ENCODE measurements at places on chromosomes 5 and 9. TPM values are rescaled to one million over a fixed set of nuclear protein-coding genes. Genes with fewer than 3 reads are reported as not detected.

DNA sequence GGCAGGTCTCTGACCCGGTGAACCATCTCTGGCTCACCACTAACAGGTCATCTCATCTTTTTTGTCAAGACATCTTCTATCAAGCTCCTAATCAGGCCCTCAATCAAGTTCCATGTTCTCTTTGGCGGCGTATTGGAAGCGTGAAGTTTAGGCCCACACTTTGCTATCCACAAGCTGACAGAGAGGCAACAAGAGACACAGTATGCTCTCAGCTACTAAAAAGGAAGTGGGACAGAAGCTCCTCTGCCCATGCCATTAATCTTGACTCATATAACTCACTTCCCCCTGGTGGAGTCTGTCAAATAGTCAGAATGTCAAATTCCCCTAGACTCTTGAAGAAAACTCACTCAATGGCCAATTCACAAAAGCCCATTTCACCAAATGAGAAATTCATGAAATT is 77.6 kb upstream of the TMC1 start:
- peaks cover 6% of the 10 kb centered on the region for H3K4me1 ChIP-seq
- no peak overlapping the region for H3K4me3 ChIP-seq
- no peaks in the 10 kb centered on the region for H3K27me3 ChIP-seq
- DNase-seq = no peak
- no peaks in the 10 kb centered on the region for H3K36me3 ChIP-seq
- H3K27ac ChIP-seq = no peak overlapping the region

GRCh38 chr9:91116211-91116610 is 245.5 kb downstream of the AUH start:
- no peaks in the 10 kb centered on the region for H3K36me3 ChIP-seq
- H3K4me1 ChIP-seq = peaks cover 24% of the 10 kb centered on the region
- no peak overlapping the region for H3K4me3 ChIP-seq

The OR1Q1 gene
- polyA plus RNA-seq = 0.07 TPM

The FIBCD1 gene
- polyA plus RNA-seq = 0.55 TPM

- no peaks in the 10 kb centered on the region for H3K27me3 ChIP-seq
- no peak overlapping the region for H3K4me3 ChIP-seq
- H3K27ac ChIP-seq = no peak overlapping the region
- H3K4me1 ChIP-seq = no peaks in the 10 kb centered on the region
These were observed 99.4 kb upstream of the CTNND2 start for GRCh38 chr5:12003680-12004079.

GRCh38 chr5:115548683-115549082 is 4.1 kb upstream of the FEM1C start:
- H3K36me3 ChIP-seq = no peaks in the 10 kb centered on the region
- no peak overlapping the region for H3K4me3 ChIP-seq
- H3K27me3 ChIP-seq = no peaks in the 10 kb centered on the region
- no peak overlapping the region for H3K27ac ChIP-seq
- H3K4me1 ChIP-seq = peaks cover 13% of the 10 kb centered on the region
- no peak for DNase-seq

DNA sequence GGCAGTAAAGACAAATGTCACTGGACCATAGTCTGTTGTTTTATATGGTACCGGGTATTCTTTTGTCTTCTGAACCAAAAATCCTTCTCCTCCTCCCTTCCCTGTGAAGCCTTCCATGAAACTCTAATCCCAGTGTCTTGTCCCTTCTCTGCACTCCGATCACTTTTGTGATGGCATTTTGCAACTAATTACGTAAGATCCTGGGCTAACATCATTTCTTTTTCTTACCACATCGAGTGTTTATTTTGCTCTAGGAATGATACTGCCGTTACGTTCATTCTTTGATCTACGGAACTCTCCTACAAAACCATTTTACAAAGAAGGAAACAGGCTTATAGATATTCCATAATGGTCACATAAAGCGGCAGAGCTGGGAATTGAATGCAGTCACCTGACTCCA is 33.7 kb downstream of the SNX18 start:
- H3K27ac ChIP-seq = no peak overlapping the region
- no peaks in the 10 kb centered on the region for H3K27me3 ChIP-seq
- DNase-seq = peak; percentile 15

- no peak overlapping the region for H3K4me3 ChIP-seq
- H3K4me1 ChIP-seq = peaks cover 20% of the 10 kb centered on the region
- no peak overlapping the region for H3K27ac ChIP-seq
- no peaks in the 10 kb centered on the region for H3K27me3 ChIP-seq
- H3K36me3 ChIP-seq = no peaks in the 10 kb centered on the region
These were observed 95.5 kb upstream of the SPATA31D4 start for GRCh38 chr9:81832571-81833285.

DNA sequence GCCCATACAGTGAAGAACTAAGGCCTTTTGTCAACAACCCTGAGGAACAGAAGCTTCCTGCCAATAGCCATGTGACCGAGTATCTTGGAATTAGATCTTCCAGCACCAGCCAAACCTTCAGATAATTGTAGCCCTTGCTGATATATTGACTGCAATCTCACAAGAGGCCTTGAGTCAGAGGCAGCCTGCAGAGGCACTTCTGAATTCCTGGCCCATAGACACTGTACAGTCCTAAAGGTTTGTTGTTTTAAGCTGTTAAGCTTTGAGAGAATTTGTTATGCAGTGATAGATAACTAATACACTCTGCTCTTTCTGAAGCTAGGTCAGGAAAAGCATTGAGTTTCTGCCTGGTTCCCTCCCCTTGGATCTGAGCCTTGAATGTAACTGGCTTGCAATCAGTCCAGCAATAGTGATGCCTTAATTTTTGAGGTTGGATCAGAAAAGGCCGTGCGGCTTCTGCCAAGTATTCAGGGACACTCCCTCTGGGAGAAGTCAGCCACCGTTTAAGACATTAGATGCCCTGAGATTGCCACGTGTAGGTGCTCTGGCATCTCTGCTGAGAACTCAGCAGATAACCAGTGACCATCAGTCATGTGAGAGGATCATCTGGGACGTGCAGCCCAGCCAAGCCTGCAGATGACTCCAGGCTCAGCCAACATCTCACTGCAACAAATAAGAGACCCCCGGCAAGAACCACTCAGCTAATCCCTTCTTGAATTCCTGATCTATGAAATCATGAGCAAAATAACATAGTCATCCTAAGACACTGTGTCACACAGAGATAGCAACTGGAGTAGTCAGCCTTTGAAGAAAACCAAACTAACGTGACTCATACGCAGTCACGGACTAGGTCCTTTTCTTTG is 126.8 kb upstream of the STC2 start:
- H3K4me3 ChIP-seq = no peak overlapping the region
- H3K27me3 ChIP-seq = no peaks in the 10 kb centered on the region
- no peaks in the 10 kb centered on the region for H3K4me1 ChIP-seq
- H3K27ac ChIP-seq = no peak overlapping the region
- no peaks in the 10 kb centered on the region for H3K36me3 ChIP-seq

GRCh38 chr5:172444626-172445365 is 9.5 kb downstream of the SH3PXD2B start:
- no peaks in the 10 kb centered on the region for H3K4me1 ChIP-seq
- DNase-seq = no peak
- H3K36me3 ChIP-seq = no peaks in the 10 kb centered on the region
- H3K4me3 ChIP-seq = no peak overlapping the region

GRCh38 chr5:53011233-53011632 is 22.1 kb downstream of the ITGA2 start:
- peak overlapping the region; percentile 49 for H3K27ac ChIP-seq
- no peaks in the 10 kb centered on the region for H3K27me3 ChIP-seq
- no peaks in the 10 kb centered on the region for H3K36me3 ChIP-seq
- H3K4me1 ChIP-seq = peaks cover 95% of the 10 kb centered on the region

The CDHR2 gene
- 27.3 TPM for polyA plus RNA-seq

DNA sequence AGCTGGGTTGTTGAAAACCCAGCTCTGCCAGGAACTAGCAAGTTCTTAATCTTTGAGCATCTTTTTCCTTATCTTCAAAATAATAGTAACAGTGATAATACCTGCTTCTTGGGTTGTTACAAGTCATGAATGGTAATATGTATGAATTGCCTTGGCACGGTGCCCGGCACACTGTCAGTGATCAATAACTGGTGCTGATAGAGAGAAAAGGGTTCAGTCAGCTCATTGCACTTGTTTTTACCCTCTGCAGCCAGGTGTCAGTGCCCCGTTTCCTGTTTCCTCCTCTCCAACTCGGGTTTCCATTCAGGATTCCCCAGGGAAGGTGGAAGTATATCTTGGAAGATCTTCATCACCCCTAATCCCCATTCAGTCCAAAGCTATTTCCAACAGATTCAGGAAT is 15.8 kb upstream of the NIPAL4 start:
- DNase-seq = no peak
- no peak overlapping the region for H3K27ac ChIP-seq
- H3K4me3 ChIP-seq = no peak overlapping the region
- no peaks in the 10 kb centered on the region for H3K36me3 ChIP-seq
- H3K4me1 ChIP-seq = peaks cover 11% of the 10 kb centered on the region

GRCh38 chr5:147568710-147569406 is 59.0 kb upstream of the DPYSL3 start:
- H3K27ac ChIP-seq = no peak overlapping the region
- no peaks in the 10 kb centered on the region for H3K4me1 ChIP-seq
- H3K27me3 ChIP-seq = no peaks in the 10 kb centered on the region
- no peak overlapping the region for H3K4me3 ChIP-seq

DNA sequence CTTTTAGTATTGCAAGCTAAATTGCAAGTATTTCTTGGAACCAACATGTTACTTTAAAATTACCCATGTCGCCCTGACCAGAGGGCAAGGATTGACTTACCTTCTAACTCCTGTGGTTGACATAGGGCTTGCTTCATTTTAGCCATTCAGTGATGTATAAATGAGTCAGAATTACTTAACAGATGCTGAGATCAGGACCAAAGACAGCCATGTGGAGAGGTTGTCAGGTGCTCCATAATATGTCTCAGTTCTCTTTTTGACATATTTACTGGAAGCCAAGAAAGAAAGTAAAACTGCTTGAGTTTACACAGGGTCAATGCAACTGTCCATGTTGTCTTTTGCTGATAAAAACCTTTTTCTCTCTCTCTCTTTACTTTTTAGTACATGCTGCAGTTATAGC is 33.2 kb downstream of the F2RL2 start:
- H3K27me3 ChIP-seq = no peaks in the 10 kb centered on the region
- H3K27ac ChIP-seq = no peak overlapping the region
- no peak overlapping the region for H3K4me3 ChIP-seq
- DNase-seq = no peak

- no peak overlapping the region for H3K27ac ChIP-seq
- no peaks in the 10 kb centered on the region for H3K4me1 ChIP-seq
- DNase-seq = no peak
- no peaks in the 10 kb centered on the region for H3K36me3 ChIP-seq
- H3K27me3 ChIP-seq = no peaks in the 10 kb centered on the region
These were observed 164.6 kb downstream of the CCDC171 start for GRCh38 chr9:15717290-15717967.

The DND1 gene
- 0.48 TPM for polyA plus RNA-seq

GRCh38 chr5:18325431-18325830 is 691.2 kb downstream of the TAF11L14 start:
- no peak overlapping the region for H3K27ac ChIP-seq
- no peaks in the 10 kb centered on the region for H3K36me3 ChIP-seq
- H3K4me3 ChIP-seq = no peak overlapping the region
- H3K4me1 ChIP-seq = no peaks in the 10 kb centered on the region
- DNase-seq = no peak

The GRXCR2 gene
- polyA plus RNA-seq = not detected

DNA sequence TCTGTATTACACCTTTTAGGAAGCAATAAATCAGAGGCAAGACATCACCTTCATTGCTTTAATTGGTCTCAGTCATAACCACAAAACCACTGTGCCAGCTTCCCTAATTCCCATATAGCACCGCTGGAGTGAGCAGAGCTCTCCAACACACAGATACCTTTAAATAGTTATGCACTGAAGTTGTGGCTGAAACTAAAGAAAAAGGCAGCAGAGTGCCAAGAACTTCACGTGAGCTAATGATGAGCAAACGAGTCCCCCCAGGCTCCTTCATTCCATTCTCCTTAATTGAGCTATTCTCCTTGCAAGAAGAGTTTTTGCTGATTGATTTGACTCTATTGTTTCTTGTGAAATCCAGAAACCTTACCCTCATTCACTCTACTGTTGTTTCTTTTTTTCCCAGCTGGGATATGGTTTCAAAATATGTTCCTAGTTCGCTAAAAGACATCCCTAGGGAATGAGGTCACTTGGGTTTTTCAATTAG is 501.5 kb downstream of the SPATA31D1 start:
- no peak for DNase-seq
- H3K4me1 ChIP-seq = peaks cover 30% of the 10 kb centered on the region
- no peaks in the 10 kb centered on the region for H3K27me3 ChIP-seq
- H3K36me3 ChIP-seq = no peaks in the 10 kb centered on the region
- no peak overlapping the region for H3K4me3 ChIP-seq

The STPG3 gene
- not detected for polyA plus RNA-seq

DNA sequence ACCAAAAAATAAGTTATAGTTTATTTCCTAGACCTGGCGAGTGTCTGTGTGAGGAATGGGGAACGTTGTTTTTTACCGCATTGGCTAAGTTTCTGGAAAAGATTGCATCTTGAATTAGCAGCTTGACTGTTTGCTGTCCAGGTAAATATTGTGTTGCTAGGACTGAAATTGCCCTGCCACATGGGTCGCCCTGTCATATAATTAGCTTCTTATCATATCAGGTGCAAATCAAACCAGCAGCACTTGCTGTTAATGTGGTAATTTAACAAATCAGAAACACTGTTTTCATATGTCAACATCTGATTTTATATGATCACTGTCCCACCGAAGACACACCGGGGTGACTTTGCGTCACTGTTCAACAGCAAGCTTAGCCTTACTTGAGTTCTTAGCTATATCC is 63.7 kb upstream of the ZNF622 start:
- no peak overlapping the region for H3K27ac ChIP-seq
- no peaks in the 10 kb centered on the region for H3K27me3 ChIP-seq
- no peaks in the 10 kb centered on the region for H3K4me1 ChIP-seq
- no peak for DNase-seq

DNA sequence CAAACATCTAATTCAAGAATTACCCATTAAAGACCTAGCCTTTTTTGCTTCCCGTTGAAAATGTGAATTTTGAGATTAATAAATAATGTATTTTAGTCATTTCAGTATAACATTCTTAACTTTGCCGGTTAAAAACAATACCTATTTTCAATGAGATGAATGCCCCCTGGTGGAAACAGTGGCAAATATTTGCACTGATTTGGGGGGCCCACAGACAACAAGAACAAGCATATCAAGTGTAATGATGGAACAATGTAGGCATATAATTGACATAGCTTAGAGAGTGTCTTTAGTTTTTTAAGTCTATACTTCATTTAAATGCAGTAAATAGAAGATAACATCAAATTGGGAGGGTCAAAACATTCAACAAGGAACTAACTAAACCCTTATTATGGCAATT is 111.9 kb downstream of the NTRK2 start:
- H3K27me3 ChIP-seq = no peaks in the 10 kb centered on the region
- DNase-seq = peak; percentile 23
- H3K4me1 ChIP-seq = no peaks in the 10 kb centered on the region
- H3K27ac ChIP-seq = no peak overlapping the region
- no peaks in the 10 kb centered on the region for H3K36me3 ChIP-seq
